ENCODE measurements at places on chromosomes 4 and X. TPM values are rescaled to one million over a fixed set of nuclear protein-coding genes. Genes with fewer than 3 reads are reported as not detected.

GRCh38 chrX:22296871-22297270 lies 24.2 kb downstream of the CBLL2 start:
- no peak for DNase-seq

GRCh38 chr4:40550948-40551462 lies 78.7 kb downstream of the RBM47 start:
- DNase-seq = no peak

DNA sequence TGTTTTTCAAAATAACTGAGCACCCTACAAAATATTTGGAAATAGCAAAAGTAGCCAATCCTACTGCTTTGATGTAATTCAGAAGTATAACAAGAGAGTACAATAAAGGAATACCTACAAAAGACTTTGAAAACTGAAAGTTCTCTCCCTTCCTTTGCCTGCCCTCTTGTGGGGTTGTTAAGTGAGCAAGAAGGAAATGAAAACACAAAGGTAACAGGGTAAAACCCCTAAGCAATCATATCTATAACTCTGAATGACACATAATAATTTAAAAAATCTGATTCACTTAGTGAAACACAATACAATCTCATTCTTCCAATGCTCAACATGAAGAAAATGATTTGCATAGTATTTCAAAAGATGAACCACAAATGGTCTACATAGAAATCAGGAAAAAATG lies 98.2 kb downstream of the FRYL start:
- DNase-seq = no peak

GRCh38 chrX:121781991-121782390 lies 734.6 kb downstream of the GLUD2 start:
- DNase-seq = no peak

DNA sequence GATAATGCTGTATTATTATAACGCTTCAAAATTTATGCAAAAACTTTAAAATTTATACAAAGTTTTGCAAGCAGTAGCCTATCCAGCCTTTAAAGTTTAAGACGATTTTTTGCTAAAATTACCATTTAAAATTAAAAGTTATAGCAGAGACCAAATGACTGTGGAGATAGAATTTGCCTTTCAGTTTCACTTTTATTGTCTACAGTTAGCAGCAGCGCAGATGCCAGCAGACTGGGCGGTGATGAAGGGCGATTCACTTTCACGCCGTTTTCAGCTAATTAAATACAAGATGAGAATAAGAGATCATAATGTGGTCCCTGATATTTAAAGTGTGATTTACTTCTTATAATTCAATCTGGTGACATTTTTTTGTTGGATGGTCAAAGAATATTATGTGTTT lies 1381.5 kb upstream of the ADGRL3 start:
- no peak for DNase-seq

DNA sequence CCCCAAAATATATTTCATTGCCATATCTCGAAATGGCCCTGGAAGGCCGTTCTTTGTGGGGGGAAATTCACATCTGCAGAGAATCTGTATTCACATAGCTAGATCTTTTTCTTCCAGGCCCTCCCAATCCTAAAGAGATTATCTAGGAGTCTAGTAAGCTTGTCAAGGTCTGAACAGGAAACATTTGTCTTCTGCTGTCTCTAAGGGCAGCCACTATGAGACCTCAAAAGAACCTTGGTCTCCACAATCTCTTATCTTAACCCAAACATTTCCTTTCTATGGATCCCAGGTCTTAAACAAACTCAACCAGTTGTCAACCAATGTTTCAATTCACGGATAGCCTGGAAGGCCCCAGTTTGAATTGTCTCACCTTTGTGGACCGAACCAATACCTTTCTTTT lies 45.0 kb downstream of the CRLF2 start:
- DNase-seq = no peak

- DNase-seq = no peak
These were observed 232.9 kb upstream of the GIMD1 start for GRCh38 chr4:106601519-106601918.

DNA sequence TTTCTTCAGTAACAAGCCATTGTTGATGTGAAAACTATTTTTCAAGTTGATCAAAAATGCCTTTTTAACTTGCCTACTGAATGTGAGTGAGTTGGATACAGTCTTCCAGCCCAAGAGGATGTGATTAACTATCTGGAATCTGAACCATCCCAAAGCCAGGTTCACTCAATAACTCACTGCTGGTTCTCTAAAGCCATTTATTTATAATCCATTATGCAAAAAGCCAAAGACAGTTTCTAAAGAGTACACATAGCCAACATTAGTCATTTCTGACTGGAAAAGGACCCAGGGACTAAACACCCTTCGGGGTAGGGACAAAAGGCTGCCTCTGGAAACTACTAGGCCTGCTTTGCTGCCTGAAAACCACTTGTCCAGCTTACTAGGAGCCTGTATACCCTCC lies 109.6 kb downstream of the SHROOM4 start:
- no peak for DNase-seq

DNA sequence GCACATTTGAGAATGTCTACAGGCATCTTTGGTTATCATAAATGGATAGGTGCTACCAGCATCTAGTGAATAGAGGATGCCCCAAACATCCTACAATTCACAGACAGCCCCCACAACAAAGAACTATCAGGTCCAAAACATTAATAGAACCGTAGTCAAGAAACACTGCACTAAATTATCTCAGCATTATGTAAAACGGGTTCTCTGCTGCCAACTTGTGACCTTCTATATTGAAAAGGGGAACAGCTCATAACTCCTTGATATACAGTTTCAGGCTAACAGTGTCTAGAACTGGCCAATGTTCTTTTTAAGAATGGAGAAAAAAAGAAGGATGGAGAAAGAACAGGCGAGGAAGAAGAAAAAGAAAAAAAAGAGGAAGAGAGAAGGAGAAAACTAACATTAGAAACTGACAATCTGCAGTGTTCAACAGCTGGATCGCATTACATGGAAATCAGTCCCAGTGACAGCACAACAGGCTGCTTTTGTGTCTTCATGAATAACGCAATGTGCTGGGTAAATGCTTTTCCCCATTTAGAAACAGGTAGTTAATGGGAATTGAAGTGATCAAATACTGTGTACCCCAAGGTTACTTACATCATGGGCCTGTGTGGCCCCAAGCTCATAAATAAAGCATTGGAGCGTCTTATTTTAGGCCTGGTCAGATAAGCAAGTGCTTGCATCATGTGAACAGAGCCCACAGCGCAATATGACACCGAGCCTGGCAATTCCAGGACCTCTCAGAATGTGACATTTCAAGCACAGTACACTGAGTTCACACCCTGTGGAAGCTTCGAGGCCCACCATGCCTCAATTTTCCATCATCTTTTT lies 339.5 kb downstream of the DHX15 start:
- no peak for DNase-seq

DNA sequence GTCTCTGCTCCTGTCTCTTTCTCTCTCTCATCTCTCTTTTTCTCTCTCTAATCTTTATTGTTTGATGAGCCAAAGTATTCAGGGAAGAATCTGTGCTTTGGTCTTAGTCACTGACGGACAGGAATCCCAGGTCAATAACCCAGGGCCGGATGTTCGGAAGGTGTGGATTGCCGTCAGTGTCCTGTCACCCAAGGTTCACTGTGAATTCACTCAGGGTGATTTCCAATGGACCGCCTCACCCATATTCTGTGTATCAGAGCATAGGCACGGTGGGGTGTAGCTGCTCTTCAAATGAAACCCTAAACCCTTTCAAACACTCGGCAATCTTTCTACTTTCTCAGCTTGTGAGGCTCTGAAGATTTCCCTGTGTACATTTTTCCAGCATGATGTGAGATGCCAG lies 144.6 kb upstream of the GPC4 start:
- no peak for DNase-seq

- no peak for DNase-seq
These were observed 322.0 kb upstream of the PPARGC1A start for GRCh38 chr4:24211856-24212255.

GRCh38 chr4:158442736-158443135 lies 78.9 kb upstream of the RXFP1 start:
- no peak for DNase-seq

DNA sequence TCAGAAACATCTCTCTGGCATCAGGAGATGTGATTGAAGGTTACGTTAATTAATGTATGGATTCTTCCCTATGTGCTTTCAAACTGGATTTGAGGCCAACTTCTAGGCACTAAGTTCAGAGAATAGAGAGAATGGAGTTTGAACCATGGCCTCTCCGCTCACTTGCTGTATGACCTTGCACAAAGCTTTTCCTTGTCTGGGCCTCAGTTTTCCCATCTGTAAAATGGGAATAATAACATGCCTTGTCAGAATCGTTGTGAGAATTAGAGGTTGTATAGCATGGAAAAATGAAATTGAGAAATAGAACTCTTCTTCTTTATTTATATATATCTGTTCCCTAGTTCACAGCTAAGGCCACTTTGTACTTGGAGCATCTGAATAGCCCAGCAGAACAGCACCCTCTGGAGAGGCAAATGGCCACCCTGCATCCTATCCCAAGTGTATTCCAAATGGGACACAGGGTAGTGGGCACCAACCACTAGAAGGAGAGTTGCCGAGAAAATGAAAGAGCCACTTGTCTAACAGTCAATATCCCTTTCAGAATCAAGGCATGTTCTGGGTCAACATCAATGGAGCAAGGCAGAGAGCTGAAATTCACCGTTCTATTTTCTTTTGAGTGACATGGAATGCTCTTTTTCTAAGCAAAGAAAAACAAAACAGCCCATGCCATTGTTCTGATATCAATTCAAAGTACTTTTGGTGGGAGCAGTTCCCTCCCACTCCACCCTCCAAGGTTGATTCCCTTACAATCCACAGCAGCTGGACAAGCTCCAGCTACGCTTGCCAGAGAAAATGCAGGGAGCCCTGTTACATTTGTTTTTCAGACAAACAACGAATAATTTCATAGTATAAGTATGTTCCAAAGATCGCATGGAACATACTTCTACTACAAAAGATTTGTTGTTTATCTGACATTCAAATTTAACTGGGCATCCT lies 23.3 kb upstream of the MTM1 start:
- no peak for DNase-seq

NDST4 gene
- total RNA-seq = not detected

RBM47 gene
- total RNA-seq = 0.16 TPM

NUDT11 gene
- 3.9 TPM for total RNA-seq

COX7B2 gene
- total RNA-seq = not detected

MAGIX gene
- total RNA-seq = 0.88 TPM

RTL9 gene
- total RNA-seq = not detected

CCKAR gene
- total RNA-seq = not detected

FRYL gene
- total RNA-seq = 63.8 TPM

DCLK2 gene
- not detected for total RNA-seq

SLC9A7 gene
- total RNA-seq = 12.4 TPM
